Stomach (tissue), 19 donors: ENCODE measurements at places on chromosomes 3 and 15. TPM values are rescaled to one million over a fixed set of nuclear protein-coding genes. Genes with fewer than 3 reads are reported as not detected.

The ANKRD34C gene
- total RNA-seq, result not detected

DNA sequence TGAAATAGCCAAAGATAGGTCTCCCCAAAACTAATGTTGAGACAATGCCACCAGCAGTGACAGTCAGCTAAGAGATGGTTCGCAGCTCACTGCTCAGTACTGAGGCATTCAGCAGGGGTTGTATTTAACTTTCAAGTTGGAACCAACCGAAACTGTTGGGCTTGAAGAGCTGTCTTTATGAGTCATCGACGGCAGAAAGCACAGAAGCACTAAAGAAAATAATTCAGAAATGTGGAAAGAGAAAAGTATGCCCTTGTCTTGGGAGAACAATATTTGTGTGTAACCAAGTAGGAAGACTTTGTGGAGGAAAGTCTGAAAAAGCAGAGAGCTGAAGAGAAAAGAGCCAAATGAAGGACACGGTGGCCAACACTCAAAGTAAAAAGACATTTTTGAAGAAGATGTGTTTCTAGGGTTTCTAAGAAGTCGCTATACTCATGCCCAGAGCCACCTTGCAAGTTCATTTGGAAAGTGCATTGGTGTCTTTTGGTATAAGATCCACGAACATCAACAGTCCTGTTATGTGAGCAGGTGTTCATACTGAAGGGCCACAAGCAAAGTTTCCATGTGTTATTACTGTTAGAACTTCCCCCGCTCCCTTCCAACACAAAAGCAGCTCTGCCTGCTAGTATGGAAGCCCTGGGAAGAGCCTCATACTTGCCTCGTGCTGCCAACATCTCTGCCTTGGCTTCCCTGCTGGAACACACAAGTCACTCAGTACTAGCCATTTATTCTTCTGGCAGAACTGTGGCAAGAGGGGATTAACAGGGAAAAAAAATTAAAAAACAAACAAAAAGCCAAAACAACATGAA, 4.1 kb upstream of the RARB start:
- H3K27me3 ChIP-seq, result no peaks in the 10 kb centered on the region
- DNase-seq, result no peak
- H3K27ac ChIP-seq, result no peak overlapping the region
- H3K4me1 ChIP-seq, result peaks cover 16% of the 10 kb centered on the region
- no peak overlapping the region for H3K4me3 ChIP-seq

DNA sequence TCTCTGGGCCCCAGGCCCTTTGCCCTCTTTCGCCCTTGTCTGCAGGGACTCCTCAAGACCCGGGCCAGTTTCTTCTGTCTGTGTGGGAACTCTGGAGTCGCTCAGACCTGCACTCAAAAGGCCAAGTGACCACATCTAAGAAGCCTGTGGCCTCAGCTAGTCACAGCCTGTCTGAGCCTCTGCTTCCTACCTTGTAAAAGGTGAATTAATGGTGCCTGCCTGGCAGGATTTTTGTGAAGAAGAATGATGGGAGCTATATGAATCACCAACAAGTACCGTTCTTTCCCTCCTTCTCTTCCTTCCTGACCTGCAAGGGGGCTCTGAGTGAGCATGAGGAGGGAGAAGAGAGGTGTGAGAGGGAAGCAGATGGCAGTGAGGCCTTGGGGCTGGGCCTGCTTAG, 7.5 kb downstream of the PLIN1 start:
- no peak for DNase-seq
- H3K27me3 ChIP-seq, result no peaks in the 10 kb centered on the region
- no peaks in the 10 kb centered on the region for H3K36me3 ChIP-seq
- H3K4me3 ChIP-seq, result no peak overlapping the region
- H3K4me1 ChIP-seq, result peaks cover 9% of the 10 kb centered on the region

- no peaks in the 10 kb centered on the region for H3K27me3 ChIP-seq
- no peak overlapping the region for H3K27ac ChIP-seq
- H3K36me3 ChIP-seq, result no peaks in the 10 kb centered on the region
- no peak overlapping the region for H3K4me3 ChIP-seq
- H3K4me1 ChIP-seq, result no peaks in the 10 kb centered on the region
- DNase-seq, result no peak
Measured at GRCh38 chr3:62462788-62463187, 89.4 kb upstream of the FEZF2 start.
